NCI-H510A (cell line): ENCODE measurements at places on chromosomes 7 and 10.

GRCh38 chr7:129338450-129338849 lies 95.8 kb upstream of the STRIP2 start:
- DNase-seq = no peak

DNA sequence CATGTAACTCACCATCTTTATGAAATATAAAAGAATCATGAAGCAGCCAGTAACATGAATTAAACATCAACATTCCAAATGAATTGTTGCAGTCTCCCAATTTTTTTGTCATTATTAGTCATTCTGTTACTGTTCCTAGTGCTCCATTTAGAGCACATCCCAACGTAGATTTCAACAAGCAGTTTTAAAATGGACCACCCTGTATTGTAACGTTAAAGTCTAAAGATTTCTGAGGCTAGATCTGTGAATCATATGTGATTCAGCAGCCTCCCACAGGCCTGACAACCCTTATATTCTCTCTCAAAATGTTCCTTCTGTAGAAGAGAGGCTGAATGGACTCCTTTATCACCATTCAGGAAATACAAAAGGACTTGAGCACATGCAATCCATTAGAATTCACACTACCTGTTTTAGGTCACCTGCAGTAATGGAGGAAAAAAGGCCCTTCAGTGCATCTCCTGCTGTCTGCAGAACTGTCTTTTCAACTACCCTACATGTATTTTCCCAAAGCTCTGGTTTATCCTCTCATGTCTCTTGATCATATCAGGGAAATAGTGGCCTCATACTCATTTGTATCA lies 81.4 kb downstream of the CACNA2D1 start:
- DNase-seq = no peak

GRCh38 chr7:1986366-1987083 lies 246.2 kb downstream of the MAD1L1 start:
- DNase-seq = no peak

- no peak for DNase-seq
Measured at GRCh38 chr10:121524157-121524817, 74.0 kb downstream of the FGFR2 start.

DNA sequence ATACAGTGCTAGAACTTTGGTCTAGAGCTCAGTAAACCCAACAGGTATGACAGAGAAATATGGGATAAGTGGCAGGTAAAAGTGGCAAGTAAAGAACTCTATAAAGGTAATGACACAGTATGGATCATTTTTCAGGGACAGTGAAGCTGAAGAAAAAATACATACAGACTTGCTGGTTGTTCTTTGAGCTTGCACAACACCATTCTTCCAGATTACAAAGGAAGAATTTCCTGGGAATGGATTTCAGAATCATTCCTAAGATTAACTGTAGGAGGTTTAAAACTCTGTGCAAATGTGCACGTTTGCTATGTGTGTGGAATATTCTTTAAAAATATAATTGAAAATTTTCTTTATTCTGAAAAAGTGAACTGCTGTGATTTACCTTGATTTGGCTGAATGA lies 36.0 kb downstream of the PHF14 start:
- DNase-seq = no peak

- DNase-seq = no peak
Measured at GRCh38 chr10:100750291-100751210, 5.2 kb downstream of the PAX2 start.

- no peak for DNase-seq
Measured at GRCh38 chr7:77550586-77550985, 13.5 kb downstream of the PTPN12 start.

DNA sequence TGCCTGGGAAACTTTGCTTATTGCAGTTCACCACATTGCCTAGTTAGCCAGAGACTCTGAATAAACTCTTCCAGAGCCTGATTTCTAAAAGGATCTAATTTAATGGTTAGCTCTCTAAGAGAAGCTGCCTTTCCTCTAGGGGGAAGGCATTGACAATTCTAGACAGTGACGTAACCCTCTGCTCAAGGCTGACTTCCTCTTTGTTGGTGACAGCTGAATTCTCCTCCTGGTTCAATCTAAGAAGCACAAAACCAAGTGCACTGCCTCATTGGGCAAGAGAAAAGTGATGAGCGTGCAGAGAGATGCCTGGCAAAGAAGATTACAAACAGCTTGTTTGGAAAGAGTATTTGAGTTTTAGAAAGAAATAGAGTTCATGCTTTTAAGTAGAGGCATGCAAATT lies 102.7 kb downstream of the MACC1 start:
- no peak for DNase-seq

DNA sequence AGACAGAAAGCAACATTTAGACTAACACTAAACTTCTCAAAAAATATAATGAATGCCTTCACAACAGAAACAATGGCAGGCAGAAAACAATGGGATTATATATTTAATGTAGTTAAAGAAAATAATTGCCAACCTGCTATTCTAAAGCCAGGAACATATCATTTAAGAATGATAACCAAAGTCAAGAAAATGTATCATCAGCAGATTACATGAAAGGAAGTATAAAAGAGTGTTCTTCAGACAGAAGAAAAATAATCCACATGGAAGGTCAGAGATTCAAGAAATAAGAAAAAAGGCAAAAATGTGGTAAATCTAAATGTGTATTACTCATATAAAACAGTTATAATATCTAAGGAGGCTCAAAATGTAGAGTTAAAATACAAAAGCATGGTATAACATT lies 98.1 kb downstream of the CYP26A1 start:
- no peak for DNase-seq

DNA sequence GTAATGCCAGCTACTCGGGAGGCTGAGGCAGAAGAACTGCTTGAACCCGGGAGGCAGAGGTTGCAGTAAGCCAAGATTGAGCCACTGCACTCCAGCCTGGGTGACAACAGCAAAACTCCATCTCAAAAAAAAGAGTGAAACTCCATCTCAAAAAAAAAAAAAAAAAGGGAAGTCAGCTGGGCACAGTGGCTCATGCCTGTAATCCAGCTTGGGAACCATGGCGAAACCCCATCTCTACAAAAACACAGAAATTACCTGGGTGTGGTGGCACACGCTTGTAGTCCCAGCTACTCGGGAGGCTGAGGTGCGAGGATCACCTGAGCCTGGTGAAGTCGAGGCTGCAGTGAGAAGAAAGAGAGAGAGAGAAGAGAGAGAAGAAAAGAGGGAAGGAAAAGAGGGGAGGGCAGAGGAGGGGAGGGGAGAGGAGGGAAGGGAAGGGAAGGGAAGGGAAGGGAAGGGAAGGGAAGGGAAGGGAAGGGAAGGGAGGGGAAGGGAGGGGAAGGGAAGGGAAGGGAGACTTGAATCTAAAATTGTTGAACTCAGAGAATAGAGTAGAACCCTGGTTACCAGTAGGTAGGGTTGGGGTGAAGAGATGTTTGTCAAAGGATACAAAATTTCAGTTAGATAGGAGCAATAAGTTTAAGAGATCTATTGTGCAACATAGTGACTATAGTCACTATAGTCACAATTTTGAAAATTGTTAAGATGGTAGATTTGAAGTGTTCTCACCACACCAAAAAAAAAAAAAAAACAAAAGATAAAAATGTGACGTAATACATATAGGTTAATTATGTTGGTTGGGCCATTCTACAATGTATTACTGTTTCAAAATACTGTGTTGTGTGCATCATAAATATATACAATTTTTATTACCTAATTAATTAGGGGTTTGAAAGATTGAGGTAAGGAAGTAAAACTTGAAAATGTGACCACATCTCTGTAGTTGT lies 2.5 kb downstream of the SLC16A9 start:
- DNase-seq = no peak

GRCh38 chr7:88396295-88396947 lies 89.7 kb upstream of the STEAP4 start:
- no peak for DNase-seq

GRCh38 chr7:30776971-30777370 lies 5.8 kb downstream of the MINDY4 start:
- DNase-seq = no peak

DNA sequence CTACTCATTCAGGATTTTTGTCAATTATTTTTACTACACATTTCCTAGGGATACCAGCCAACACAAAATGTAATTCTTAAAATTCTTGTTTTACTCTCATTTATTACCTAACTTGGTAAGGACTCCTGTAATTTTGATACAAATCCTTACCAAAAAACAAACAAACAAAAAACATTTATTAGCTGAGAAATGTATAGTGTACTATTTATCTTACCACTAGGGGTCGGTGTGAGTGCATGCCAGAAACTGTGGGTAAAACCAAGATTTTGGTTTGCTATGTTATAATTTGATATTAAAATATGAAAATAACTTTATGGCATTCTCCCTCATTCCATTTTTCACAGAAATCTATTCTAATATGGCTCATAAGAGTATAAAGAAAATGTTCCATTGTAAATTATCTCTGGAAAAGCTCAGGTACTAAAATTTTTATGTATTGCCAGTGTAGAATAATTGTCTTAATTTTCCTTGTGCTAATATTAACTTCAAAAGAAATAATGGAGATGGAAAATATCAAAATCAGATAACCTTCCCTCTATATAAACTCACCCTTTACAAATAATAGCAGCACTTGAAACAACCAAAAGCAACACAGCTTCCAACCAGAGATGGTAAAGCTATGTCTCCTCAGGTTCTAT lies 290.8 kb upstream of the PCDH15 start:
- no peak for DNase-seq

DNA sequence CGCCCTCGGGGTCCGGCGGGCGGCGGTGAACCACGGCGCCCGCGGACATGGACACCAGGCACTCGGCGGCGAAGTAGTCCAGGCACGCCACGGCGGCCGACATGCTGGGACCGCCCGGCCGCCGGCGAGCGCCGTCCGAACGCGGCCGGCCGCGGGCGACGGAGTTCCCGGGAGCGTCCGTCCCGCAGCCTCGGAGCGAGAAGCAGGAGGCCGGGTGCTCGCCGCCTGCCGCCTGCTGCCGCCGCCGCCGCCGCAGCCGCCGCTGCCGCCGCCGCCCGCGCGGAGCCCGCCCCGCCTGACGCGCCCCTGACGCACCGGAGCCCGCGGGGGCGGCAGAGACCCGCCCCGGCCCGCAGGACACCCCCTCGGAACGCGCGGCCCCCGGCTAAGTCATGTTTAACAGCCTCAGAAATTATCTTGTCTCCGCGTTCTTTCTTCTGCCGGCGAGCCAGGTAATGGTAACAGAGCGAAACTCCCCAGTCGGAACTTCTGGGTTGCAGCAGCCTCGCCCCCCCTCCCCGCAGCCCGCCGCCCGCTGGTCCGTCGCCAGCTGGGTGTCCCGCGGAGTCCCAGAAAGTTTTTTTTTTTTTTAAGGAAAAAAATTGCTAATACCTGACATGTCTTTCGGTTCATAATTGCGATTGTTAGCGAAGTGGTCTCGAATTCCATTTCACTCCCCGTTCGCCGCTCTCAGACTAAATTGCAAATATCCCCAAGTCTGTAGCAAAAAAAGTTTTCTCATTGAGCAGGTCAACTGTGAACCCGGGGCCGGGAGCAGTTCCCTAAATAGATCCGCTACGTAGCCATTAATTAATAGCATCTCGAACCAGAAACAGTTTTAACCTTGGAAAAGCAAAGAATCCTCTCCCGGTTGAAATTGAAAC lies at the start of gene KLF14:
Gene KLF14 (minus strand): TSS at position 277 of the 884 bp plus-strand sequence. CDS start 174 bp downstream, at position 103.
- DNase-seq = no peak

- no peak for DNase-seq
Measured at GRCh38 chr10:71203124-71203523, 9.2 kb upstream of the UNC5B start.

GRCh38 chr7:48139459-48139858 lies 31.8 kb upstream of the ABCA13 start:
- no peak for DNase-seq

DNA sequence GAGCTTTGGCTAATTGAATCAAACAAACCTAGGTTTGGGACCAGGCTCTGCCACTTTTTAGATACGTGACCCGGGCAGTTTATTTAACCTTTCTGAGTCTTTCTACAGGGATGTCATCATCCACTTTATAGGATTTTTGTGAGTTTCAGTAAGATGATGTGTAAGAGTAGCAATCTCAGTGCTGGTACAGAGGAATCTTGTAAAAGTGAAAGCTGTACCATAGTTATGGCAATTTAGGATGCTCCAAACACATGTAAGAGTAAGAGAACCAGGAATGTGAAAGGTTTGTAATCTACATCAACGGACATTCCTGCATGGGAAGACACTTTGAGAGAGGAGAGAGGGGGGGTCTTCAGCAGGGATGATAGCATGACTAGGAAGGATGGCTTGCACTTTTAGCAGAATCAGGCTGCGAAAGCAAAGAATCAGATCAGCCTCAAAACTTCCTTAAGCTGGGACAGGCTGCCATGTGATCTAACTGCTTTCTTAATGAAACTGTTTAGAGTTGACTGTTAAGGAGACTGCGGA lies 968 bp downstream of the NOLC1 start:
- no peak for DNase-seq

DNA sequence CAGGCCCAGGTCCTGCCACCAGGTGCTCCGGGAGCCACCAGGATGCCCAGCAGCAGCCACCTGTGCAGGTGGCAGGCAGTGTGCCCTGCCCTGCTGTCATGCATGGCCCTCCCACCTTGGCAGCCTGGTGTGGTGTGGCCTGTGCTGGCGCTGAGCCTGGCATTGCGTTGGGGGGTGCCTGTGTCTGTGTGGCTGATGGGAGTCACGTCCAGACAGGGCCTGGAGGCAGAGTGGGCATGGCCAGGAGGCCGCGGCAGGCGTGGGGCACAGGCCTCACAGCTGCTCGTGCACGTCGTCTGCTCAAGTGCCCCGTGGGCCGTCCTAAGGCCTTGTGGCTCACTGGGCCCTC lies 8.7 kb downstream of the TTYH3 start:
- DNase-seq = no peak

- DNase-seq = no peak
Measured at GRCh38 chr10:80266513-80266863, 23.0 kb downstream of the MAT1A start.

DNA sequence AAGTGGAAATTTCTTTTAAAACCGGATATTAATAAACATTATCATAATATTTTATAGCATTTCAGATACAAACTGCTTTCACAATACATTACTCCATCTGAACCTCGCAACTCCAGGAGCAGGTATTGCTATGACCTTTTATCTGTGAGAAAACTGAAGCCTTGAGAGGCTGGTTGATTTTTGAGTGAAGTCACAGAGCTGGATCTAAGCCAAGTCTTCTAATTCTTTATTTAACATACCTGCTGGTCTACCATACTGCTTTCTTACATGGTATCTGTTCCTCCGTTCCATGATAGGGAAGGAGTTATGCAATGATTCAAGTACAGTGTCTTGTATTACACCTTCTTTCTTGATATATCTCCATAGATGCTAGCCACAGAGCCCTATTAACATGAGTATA lies 37.4 kb upstream of the ITGB8 start:
- no peak for DNase-seq

DNA sequence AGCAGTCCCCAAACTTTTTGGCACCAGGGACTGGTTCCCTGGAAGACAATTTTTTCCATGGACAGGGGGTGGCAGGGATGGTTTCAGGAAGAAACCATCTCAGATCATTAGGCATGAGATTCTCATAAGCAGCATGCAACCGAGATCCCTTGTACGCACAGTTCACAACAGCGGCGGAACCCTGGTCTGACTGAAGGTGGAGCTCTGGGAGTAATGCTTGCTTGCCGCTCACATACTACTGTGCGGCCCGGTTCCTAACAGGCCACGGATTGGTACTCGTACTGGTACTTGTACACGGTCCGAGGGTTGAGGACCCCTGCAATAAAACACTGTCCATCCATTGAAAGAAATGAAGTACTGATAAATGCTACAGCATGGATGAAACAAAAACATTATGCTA lies 32.8 kb downstream of the MKRN1 start:
- no peak for DNase-seq
